Central memory CD8-positive, alpha-beta T cell (primary cell): ENCODE measurements at places on chromosomes 1 and 21.

DNA sequence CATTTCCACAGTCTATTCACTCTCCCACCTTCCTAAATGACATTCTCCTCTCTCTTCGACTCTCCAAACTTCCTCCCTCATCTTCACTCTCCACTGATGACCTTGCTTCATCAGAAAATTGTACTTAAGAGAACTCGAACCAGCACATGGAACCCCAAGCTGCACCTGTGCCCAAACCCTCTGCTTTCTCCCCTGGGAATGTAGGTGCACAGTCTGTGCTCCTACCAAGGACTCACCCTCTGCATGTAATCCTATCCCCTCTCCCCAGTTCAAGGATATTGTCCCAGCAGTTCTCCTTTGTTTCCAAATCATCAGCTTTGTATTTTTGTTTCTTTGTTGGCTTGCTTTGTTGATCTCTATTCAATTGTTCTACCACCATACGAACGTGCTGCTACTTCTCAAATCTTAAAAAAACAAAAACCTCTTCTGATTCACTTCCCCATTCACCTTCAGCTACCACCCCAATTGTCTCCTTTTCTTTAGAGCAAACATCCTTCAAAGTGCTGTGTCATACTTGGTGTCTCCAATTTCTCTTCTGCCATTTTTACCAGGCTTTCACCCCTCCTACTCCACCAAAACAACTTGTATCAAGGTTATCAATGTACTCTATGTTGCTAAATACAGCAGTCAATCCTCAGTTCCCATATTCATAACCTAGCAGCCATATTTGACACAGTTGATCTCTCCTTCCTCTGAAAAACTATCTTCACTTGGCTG lies 26.8 kb downstream of the RAB3B start:
- DNase-seq = no peak

DNA sequence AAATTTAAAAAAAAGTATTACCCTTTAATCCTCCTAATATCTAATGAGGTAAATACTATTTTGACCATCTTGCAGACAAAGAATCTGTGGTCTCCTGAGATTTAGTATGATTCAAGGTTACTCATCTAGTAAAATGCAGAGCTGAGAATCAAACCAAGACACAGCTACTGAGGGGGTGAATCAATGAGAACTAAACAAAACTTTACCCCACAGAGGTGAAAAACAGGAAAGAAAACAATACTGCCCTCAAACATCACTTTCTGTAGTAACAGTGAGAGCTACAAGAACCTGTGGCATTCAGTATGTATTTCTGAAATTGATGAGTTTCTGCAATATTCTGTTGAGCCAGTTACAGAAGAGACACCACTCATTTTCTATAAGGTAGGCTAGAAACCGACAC lies 85.1 kb downstream of the JAK1 start:
- DNase-seq = no peak

DNA sequence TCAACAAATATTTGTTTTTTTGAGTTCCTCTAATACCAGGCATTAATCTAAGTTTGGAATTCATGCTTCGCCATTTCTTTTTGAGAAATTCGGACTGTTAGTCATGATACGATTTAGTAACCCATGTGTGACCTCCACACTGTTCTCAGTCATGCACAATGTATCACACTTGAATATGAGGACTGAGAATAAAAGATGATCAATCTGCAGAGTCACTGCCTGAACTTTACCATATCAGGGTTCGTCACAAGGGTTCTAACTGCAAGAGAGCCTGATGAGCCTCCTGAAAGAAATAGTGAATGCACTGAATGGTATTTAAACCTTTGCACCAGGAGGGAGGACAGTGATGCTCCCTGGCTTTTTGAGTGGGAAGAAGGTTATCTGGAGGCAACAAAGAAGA lies 10.9 kb upstream of the FASLG start:
- no peak for DNase-seq

- no peak for DNase-seq
These were observed 59.5 kb downstream of the CASZ1 start for GRCh38 chr1:10736634-10737586.

GRCh38 chr1:192506741-192507155 lies 68.8 kb upstream of the RGS1 start:
- no peak for DNase-seq

GRCh38 chr1:153746174-153746573 lies 18.3 kb downstream of the INTS3 start:
- no peak for DNase-seq

DNA sequence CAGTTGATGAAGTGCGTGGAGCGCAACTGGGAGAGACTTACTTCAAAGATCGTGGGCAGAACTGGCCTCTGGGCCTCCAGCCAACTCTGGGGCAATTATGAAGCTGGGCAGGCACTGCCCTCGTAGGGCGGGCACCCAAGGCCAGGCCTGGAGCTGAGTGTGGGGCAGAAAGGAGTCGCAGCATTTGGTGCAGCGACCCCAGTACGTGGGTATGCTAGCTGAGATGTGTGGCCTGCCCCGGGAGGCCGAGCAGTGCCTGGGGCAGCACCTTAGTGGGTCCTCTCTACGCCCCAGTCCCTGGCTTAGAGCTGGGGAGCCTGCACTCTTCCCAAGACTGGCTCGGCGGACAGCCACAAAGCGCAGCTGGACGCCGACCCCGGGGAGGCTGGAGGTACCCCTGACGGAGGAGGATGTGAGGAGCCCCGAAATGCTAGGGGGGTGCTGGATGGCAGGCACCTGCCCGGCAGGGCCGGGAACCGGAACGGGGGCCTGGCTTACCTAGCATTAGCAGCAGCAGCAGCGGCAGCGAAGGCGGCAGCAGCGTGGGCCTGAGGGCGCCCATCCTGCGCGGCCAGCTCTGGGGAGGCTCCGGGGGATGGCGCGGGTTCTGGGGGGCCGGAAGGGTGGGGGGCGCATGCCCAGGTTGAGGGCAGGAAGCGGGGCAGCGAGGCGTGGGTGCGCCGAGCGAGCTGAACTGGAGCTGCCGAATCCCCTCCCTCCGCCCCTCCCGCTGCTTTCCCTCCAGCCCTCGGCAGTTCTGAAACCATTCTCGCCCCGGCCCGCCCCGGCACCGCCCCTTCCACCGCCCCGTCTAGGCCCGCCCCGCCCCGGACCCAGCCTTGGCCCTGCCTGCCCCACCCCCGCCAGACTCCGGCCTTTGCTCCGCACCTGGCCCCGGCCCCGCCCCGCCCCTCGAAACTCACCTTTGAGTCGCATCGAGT lies at the start of gene IGSF8:
Gene IGSF8 (minus strand): TSS at position 709 of the 941 bp plus-strand sequence. CDS start 147 bp downstream, at position 562.
- DNase-seq = peak; percentile 88

DNA sequence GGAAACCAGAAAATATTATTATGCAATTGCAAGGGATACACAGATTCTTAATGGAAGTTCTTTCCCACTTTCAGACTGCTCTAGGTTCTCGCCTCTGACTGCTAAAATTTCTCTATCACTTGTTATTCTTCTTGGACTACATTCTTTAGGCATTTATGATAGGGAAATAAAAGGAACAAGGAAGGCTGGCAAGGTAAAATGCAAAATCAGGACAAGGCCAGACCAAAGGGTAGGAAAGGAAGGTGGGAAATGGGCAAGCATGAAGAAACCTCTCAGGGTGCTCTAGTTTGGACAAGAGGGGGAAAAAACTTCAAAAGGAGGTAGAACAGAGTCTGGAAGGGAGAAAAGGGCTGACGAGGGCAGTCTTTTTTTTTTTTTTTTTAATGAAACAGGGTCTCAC lies 26.2 kb downstream of the UROD start:
- DNase-seq = no peak

- DNase-seq = no peak
These were observed 90.9 kb upstream of the DIRAS3 start for GRCh38 chr1:68141071-68142021.

DNA sequence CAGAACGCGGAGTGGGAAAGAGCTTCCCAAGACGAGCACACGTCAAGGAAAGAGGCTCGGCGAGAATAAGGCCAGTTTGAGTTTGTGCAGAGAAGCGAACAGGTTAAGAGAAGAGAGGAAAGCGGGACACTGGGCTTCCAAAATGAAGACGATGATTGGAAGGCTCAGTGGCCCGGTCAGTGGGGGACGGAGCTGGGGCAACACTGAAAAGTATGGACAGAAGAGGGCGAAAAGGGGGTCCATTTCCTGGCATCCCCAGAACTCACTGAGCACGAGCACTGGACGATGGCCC lies 258 bp downstream of the CCT3 start:
- no peak for DNase-seq

DNA sequence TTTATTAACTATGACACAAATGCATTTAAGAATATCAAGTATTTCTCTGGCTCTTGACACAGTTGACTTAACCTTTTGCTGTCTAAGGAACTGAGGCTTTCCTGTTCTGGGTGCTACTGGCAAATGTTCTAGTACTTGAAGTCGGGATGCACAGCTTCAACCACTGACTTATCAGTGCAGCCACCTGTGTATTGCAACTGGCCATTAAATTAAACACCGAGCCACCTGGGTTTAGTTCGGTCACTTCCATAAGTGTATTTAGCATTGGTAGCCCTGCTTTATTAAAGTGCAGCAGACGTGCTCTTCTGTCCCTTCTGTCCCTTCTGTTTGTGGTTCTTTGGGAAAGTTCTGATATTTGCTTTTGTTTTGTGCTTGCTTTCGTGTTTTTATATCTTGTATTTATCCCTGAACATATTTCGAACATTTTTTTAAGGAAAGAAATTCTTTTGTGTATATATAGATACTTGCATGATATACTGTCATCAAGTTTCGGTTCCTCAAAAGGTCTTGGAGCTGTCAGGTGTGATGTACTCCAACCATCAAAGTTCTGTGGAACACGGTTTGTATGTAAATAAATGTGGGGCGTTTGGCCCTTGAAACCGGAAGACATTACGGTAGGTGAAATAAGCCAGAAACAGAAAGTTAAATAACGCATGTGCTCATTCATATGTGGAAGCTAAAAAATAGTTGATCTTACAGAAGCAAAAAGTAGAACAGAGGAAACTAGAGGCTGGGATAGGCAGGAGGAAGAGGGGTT lies 297.9 kb upstream of the GREM2 start:
- no peak for DNase-seq

- DNase-seq = no peak
These were observed 134.0 kb downstream of the HIVEP3 start for GRCh38 chr1:41784531-41785274.

DNA sequence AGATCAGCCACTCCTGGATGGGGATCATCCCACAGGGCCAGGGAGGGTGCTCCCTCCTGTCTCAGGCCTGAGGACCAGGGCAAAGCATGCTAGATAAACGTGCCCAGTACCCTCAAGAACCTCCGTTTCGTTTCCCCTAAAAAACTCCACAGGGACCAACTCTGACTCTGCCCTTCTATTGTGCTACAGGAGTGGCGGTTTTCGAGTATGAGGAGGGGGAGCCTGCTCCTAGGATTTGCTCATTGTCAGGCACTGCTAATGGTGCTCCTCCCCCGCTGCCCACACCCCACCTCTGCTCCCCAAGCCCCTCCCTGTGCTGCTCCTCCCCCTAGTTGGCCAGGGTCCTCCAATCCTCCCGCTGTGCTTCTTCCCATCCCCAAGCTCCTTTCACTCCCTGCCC lies 32.0 kb downstream of the PGBD5 start:
- no peak for DNase-seq

GRCh38 chr1:201349092-201349491 lies 28.4 kb downstream of the TNNT2 start:
- no peak for DNase-seq

DNA sequence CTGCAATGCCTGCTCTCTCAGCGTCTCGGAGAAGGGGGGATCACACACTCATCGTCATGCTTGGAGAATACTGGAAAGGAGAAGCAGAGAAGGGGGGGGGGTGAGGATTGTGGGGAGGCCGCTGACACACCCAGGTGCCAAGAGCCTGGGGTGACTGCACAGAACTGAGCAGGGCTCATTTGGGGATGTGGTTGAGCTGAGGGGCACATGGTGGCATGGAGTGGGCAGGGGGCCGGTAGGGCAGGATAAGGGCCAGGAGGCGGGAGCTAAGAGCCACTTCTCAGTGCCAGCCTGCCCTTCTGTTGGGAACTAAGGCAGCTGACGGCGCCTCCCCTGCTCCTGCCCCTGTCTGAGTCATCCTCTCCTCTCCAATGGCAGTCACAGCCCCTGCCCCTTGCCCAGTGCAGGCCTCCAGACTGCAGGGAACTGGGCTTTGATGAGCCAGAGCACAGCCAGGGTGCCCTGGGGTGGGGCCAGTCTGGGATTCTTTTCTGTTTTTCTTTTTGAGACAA lies 27.2 kb downstream of the MRPL37 start:
- DNase-seq = no peak

GRCh38 chr1:59143133-59143487 lies 153.8 kb upstream of the FGGY start:
- DNase-seq = no peak

GRCh38 chr21:38920631-38921398 lies 115.1 kb downstream of the ETS2 start:
- DNase-seq = no peak

GRCh38 chr1:23419180-23419579 lies 5.4 kb downstream of the TCEA3 start:
- DNase-seq = no peak
